Nucleus accumbens (tissue), 56 donors: ENCODE measurements at places on chromosomes 6 and 20.

GRCh38 chr6:144617191-144617590 is 332.1 kb downstream of the UTRN start:
- DNase-seq = no peak

GRCh38 chr20:3318226-3318884 is 79.4 kb upstream of the SLC4A11 start:
- DNase-seq = no peak

DNA sequence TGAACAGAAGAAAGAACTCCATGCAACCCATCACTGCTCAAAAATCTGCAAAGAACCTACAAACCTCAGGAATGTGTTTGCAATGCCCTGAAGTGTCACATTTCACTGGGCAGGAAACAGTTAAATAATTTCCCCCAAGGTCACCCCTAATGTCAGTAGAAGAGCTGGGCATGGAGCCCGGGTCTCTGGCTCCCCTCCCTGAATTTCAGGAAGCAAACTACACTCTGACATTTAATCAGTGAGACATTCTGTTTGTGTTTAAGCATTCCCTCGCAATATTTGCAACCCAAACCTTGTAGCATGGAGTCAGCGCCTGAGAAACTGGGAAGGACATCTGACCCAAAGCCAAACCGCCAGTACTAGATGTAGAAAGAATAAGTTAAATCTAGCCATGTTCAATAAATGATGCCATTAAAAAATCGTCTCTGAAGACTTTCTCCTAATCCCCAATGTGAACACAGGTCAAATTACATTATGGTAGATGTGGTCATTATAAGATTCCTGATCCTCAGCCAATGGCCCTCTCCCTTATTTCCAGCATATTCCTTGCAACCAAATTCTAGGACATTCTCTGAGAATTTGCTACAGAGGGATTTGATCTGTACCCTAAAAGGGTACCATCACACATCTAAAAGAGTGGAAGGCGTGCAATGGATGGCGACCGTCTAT is 91.2 kb upstream of the ADTRP start:
- no peak for DNase-seq

GRCh38 chr6:158056355-158056754 is 74.7 kb downstream of the SYNJ2 start:
- no peak for DNase-seq

DNA sequence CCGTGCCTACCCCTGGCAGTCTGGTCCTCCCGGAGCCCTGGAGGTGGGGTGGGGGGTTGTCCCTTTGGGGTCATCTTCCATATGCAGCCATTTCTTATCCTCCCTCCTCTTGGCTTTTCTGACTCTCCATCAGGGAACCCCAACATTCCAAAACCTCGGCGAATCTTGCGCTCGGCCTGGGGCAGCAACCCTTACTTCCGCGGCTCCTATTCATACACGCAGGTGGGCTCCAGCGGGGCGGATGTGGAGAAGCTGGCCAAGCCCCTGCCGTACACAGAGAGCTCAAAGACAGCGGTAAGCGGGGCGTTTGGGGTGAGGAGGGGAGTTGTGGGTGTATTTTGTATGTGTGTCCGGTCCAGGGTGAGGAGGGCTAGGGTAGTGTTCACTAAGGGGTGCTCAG is 168.0 kb upstream of the RNF24 start:
- no peak for DNase-seq

- no peak for DNase-seq
These were observed 481.1 kb upstream of the MAN1A1 start for GRCh38 chr6:119830494-119831295.
